ENCODE measurements at places on chromosomes 5 and 9. TPM values are rescaled to one million over a fixed set of nuclear protein-coding genes. Genes with fewer than 3 reads are reported as not detected.

FNBP1 gene
- total RNA-seq: 205 TPM

SAPCD2 gene
- 16.4 TPM for total RNA-seq

SLC4A9 gene
- not detected for total RNA-seq

GEMIN5 gene
- total RNA-seq: 46.0 TPM

IRX1 gene
- total RNA-seq: not detected

UBE2B gene
- 98.2 TPM for total RNA-seq

LARP1 gene
- total RNA-seq: 343 TPM

C5orf58 gene
- not detected for total RNA-seq

ADAMTS13 gene
- total RNA-seq: 0.89 TPM

POMT1 gene
- 32.7 TPM for total RNA-seq

RACK1 gene
- total RNA-seq: 2,418 TPM

TOPORS gene
- 16.8 TPM for total RNA-seq

ANKRD18A gene
- 3.2 TPM for total RNA-seq

SAXO1 gene
- total RNA-seq: 0.23 TPM

SPATA31A3 gene
- total RNA-seq: not detected

SGCD gene
- 0.08 TPM for total RNA-seq

STXBP1 gene
- total RNA-seq: 18.3 TPM

ENTR1 gene
- total RNA-seq: 55.8 TPM

DDX4 gene
- not detected for total RNA-seq

KIAA1958 gene
- 8.2 TPM for total RNA-seq

PLAC8L1 gene
- total RNA-seq: 0.46 TPM

Measured in activated CD8-positive, alpha-beta memory T cell treated with anti-CD3 and anti-CD28 coated beads for 36 hours (primary cell).